ENCODE measurements at places on chromosomes 1 and 21.

- no peak for DNase-seq
Measured at GRCh38 chr1:59308839-59309238, 11.9 kb downstream of the FGGY start.

- DNase-seq = no peak
Measured at GRCh38 chr1:204084247-204084772, 11.4 kb downstream of the SOX13 start.

DNA sequence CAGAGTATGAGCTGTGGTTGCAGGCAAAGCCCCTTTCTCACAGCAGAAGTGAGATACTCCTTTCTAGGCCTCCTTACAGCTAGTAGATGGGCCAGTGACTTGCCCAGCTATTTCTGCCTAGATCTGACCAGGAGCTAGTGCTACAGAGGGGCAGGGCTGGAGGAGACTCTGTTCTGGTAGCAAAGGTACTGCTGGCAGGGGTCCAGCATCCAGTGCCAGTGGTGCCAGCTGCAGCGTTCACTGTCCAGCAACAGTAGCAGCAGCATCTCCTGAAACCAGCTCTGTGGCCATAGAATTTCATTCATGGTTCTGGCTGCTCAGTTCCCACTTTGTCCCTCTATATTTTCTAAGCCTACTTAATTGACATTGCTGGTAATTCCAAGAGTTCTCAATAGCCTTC lies 62.5 kb upstream of the CNN3 start:
- DNase-seq = no peak

DNA sequence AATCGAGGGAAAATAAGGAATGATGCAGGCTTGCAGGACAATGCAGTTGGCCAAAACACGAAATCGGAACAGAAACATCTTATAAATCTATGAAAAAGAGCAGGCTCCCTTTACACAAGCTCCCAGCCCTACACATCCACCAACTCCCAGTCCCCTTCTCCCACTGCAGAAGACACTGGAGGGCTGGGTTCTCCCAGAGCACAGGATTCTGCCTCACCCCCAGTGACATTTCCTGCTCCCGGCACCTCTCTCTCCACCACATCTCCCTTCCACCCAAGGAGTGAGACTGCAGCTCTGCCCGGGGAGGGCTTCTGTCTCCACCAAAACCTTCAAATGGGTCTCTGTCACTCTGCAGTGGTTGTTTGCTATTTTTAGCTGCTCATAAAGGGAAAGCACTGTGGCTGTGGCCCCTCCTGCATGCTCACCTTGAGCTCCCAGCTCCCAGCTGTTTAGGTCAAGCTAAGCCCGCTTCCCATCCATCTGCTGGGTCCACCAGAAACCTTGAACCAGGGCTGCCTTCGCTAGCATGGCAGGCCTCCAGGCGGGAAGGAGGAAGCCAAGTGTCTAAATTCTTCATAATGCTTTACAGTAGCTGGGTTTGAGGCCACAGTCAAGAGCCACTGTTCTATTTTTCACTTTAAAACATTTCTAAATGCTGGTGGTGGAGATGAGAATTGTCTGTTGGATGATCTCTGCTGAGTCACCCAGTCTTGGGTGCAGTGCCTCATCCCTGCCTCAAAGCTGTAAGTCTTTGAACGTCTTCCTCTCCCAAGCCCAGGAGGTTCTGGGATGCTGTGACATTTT lies 3.3 kb upstream of the C2CD2 start:
- peak; percentile 44 for DNase-seq

DNA sequence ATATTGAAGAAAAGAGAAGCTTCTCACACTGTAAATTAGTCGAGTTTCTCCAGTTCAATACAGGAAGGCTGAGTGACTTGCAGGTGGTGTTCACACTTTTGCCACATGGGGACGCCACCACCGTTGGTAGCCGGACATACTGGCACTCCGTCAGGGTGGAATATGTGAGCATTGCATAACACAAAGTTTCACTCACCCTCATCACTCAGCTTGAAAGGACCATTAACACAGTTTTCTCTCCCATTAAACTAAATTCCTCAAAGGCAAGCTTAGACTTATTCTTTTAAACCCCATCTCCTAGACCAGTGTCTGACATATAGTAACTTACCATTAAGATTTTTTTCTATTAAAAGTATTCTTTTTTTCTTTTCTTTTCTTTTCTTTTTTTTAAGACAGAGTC lies 105.3 kb upstream of the SERBP1 start:
- DNase-seq = peak; percentile 59

DNA sequence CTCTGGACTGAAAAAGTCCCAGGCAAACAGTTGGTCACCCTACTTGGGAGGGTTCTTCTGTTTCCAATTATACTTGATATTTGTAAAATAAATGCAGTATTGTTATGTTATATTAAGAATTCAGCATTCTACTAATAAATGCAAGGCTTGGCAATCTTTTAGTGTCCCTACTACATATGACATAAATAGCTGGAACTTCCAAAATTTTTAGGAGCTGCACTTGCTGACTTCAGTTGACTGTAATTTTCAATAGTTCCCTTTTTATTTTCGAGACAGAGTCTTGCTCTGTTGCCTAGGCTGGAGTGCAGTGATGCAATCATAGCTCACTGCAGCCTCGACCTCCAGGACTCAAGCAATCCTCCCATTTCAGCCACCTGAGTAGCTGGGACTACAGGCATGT lies 20.0 kb downstream of the FOXD3 start:
- no peak for DNase-seq

DNA sequence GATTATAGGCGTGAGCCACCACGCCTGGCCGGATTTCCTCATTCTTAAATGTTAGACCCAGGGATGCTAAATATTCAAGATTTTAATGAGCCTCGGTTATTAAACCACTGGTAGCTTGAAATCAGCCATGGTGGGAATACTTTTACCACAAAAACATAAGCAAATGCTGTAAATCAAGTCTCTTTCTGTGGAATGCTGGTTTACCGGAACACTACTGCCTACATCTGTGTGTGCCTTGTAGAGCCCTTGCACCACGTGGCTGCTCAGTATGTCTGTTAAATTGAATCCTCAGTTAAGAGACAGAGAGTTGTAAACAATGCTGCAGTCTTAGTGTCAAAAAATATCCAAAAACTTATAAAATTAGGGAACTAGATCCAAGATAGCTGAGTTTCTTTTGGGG lies 26.8 kb upstream of the CNN3 start:
- no peak for DNase-seq
